ENCODE measurements at places on chromosomes 11 and 22.

- no peak for DNase-seq
Measured at GRCh38 chr11:118398791-118399559, 2.4 kb upstream of the ATP5MG start.

DNA sequence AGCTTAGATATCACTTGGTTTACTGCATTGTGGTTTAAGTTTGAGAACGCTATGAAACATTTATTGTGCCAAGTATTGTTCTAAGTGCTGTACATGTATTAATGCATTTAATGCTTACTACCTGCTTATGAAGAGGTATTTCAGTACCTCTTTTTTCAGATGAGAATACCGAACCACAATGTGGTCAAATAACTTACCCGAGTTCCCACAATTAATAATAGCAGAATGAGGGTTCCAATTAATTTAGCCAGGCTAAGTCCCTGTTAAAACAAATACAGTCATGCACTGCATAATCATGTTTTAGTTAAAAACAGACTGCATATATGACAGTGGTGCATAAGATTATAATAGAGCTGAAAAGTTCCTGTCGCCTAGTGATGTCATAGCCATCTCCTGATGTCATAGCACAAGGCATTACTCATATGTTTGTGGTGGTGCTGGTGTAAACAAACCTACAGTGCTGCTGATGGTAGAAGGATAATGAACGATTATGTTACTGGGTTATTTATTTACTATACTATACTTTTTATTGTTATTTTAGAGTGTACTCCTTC, 4.3 kb downstream of the ZC3H12C start:
- no peak for DNase-seq

- DNase-seq: peak; percentile 84
Measured at GRCh38 chr22:38881464-38881871, 9.5 kb upstream of the CBX6 start.

DNA sequence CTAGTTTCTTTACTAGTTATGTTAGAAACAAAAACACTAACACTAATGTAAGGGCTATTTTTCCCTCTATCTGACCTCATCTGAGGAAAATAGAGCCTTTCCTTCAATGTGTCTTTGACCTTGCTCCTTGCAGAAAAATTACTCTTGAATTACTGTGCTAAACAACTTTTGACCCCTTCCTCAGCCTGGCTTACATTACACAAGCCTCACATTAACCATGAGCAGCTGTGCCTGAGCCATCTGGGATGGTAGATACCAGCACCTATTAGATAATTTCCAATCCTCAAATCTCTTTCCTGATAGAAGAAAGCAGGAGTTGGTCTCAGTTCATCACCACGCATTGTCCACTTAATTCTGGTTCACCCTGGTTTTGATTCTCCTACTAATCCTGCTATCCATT, 134.4 kb upstream of the NCAM1 start:
- DNase-seq: no peak

- no peak for DNase-seq
Measured at GRCh38 chr11:9732453-9732852, 68.6 kb downstream of the SWAP70 start.

DNA sequence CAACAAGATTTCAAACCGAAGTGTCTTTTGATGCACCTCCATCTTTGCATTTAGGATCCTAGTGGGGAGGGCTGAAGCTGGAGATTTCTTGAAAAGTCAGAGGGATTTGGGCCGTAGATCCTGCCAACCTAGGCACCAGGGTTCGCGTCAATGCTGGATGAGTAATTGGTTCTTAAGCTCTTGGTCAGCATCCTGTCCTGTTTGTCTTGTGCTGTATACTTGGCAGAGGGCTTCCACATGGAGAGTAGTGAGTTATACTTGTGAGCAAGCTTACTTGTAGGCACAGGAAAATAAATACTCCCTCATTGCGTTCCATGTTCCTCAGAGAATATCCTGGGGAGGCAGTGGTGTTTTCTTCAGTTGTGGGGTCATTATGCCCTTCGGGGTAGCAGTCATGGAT, 12.6 kb downstream of the INSC start:
- DNase-seq: peak; percentile 51

GRCh38 chr11:112302226-112302868, 41.7 kb upstream of the PLET1 start:
- DNase-seq: peak; percentile 25

DNA sequence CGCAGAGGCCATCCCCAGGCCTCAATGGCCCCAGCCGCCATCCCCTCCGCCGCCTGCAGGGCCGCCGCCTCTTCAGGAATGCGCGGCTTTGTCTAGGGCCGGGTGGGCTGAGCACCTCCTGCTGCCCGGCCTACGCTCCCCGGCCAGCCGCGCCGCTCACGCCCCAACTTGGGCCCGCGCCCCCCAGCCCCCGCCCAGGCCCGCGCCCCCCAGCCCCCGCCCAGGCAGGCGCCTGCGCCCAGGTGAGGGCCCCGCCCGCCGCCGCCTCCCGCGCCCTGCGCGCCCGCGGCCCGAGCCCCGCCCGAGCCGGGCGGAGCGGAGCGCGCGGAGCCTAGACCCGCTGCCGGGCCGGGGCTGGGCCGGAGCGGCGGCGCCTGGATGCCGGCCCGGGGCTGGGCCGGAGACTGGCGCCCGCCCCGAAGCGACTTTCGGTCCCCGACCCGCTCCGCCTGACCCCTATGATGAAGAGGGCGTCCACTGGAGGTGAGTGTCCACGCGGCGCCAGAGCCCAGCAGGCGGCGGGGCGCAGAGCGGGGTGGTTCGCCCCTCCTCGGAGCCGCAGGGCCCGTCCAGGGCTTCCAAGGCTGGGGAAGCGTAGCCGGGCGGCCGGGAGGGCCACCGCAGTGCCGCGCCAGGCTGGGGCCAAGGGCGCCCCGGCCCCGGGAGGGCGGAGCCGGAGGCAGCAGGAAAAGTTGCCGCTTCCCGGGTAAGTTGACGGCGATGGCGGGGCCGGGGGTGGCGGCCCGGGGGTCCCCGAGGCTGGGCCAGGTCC, 34.3 kb upstream of the PRODH start:
- peak; percentile 7 for DNase-seq

DNA sequence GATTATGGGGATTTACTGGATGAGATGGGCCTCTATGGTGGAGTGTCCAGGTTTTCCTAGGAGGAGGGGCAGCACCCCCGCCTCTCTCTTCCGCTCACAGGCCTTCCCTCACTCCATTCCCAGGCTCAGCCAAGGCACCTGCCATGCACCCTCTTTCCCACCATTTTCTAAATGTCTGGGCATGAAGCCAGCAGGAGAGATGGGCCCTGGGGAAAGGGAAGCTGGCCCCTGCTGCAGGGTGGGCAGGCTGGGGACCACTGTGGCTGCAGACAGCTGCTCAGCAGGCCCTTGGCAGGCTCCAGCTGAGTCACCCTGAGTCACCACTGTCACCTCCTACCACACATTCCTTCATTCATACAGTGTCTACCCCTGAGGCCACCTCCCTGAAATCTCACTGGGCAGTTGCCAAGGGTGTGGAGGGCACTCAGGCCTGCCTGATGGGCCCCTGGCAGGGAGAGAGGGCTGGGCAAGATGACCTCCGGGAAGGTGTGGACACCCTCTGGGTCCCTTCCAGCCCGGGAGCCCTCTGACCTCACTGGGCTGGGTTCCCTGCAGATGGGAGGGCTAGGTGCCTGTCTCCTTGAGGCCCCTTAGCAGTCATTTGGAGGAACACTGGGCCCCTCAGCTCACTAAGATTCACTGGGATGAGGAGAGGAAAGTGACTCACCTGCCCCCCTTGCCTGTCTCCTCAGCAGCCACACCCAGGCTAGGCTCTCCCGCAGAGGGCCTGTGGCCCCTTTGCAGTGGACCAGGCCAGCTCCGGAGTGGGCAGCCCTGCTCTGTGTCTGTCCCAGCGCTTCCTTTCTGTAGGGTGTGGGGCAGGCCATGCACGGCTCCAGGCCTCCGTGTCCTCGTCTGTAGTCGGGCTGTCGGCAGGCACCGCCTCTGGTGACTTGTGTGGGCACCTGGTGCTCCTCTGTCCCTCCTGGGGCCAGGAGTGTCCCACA, 7.8 kb downstream of the MYEOV start:
- DNase-seq: peak; percentile 93

- DNase-seq: no peak
Measured at GRCh38 chr11:68715456-68716122, 31.2 kb downstream of the GAL start.

DNA sequence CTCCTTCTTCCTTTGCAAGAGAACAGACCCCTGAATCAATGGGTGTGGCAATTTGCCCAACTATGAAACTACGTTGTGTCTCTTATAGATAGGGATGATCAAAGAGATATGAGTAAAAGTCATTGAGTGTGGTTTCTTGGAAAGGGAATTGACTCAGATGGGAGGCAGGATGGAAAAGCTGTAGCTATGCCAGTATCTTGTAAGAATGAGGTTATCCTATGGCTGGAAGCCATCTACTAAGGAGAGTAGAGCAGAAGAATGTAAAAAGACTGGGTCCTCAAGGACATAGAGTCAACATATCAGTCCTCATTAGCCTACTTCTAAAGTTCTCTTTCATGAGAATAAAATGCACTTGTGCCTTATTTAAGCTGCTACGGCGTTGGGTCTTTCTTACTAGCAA, 78.9 kb upstream of the POU2AF2 start:
- no peak for DNase-seq

- no peak for DNase-seq
Measured at GRCh38 chr11:109309153-109309552, 112.8 kb upstream of the C11orf87 start.

- peak; percentile 84 for DNase-seq
Measured at GRCh38 chr11:69018924-69019323, 5.9 kb upstream of the MRGPRF start.

DNA sequence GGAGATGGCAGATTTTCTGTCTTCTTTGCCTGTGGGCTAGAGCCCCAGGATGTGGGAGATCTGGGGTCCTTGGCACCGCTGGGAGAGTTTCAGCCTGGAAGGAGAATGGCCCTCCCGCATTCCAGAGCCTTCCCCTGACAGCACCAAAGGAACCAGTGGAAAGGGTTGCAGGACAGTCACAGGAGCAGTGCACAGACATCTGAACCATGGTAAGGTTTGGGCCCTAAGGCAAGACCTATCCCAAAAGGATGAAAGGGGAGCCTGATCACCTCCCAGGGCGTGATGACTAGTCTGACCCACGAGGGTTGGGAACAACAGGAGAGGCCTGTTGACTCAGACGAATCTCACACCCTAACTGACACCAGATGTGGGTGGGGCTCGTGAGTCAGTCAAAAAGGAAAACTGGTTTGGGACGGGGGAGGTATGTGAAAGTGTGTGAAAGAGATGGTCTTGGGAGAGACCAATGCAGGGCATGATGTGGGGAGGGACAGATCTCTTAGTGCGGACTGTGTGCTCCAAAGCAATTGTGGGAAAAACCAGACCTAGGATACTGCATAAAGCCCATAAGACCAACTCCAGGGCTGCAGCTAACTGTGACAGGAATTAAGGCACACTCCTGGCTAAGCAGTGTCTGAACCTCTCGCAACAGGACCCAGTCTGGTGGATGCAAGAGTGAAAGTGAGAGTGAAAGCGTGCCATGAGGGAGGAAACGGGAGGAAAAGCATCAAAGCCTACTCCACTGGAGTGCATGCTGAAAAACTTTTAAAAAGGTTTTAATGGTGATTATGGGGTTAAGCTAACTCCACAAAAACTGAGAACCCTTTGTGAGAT, 39.1 kb upstream of the GLYAT start:
- DNase-seq: peak; percentile 43

DNA sequence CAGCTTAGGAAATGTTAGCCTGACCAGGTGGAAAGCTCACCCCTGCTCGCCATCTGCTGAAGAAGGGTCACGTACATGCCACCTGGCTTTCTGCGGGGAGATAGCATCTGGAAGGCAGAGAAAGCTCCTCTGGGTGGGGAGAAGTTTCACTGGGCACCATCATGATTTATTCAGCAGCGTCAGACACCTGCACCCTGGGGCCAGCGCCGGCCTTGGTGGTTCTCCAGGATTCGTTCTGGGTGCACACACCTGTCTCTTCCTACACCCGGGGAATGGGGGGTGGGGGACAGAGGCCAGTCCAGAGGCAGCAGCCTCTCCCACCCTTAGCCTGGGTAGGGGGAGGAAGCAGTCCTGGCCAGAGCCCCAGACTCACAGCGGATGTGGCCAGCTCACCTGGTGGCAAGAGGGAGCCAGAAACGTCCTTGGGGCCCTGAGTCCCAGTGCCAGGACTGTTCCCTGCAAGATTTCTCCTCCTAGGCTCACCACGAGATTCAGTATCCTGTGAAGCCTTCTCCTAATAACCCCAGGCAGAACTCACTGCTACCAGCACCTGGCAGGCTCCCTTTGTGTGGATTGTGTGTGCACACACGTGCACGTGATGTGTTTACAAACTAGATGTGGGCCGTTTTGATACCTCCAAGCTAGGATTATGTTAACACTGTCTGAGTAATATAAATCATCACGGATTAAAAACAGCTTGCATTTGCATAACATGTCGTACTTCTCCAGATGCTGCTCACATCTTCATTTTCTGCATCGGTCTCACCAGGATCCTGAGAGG, 17.3 kb upstream of the RASD2 start:
- DNase-seq: no peak

DNA sequence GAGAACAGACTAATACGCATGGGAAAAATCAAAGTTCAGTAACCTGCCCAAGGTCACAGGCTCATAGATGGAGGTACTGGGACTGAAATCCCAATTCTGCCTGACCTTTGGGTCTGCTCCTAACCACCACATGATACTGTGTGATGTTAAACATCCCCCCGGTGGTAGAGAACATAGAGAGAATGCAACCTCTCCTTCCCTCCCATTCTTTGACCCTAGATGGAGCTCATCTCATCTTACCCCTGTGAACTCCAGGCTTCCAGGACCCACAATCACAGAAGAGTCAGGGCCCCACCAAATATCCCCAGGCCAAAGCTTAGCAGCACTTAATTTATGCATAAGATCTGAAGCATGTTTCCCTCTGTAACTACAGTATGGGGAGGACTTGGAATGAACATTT, 198.5 kb downstream of the MYO18B start:
- DNase-seq: no peak

- peak; percentile 71 for DNase-seq
Measured at GRCh38 chr11:132402071-132402684, 1031.8 kb downstream of the NTM start.

DNA sequence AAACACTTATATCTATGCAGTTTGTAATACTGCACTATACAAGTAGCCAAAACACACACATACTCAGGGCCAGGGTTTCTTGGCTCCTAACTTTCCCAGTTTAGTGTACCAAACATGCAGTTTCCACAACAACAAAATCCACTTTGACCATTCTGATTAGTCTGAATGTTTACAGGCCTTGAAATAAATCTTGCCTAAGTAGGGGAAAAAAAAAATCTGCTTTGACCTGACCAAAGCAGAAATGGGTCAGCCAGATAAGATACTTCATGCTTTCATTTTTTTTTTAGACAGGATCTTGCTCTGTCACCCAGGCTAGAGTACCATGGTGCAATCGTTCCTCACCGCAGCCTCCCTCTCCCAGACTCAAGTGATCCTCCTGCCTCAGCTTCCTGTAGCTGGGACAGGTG, 10.1 kb downstream of the PRR14L start:
- no peak for DNase-seq

Measured in AG08395 (cell line).